ENCODE measurements at places on chromosomes 6 and 20.

- no peak for DNase-seq
Measured at GRCh38 chr20:15711177-15711576, 862.1 kb downstream of the KIF16B start.

- DNase-seq: no peak
Measured at GRCh38 chr20:17655286-17655651, 26.8 kb downstream of the RRBP1 start.

DNA sequence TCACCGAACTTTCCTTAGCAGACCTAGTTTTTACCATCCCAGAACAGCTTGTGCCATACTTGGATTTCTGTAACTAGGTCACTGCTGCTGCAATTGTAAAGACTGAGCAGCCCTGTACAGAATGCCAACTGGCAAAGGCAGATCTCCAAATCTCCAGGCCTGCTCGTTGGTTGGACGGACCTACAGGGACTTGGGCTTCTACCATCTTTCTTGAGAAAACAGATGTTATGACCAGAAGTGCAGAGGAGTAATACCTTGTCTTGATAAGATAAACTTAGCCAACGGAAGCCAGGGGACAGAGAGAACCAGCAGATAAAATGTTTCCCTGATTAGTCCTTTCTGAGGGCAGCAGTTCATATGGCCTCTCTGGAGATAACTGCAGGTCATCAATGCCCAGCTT is 304.1 kb downstream of the RFPL4B start:
- peak; percentile 6 for DNase-seq

DNA sequence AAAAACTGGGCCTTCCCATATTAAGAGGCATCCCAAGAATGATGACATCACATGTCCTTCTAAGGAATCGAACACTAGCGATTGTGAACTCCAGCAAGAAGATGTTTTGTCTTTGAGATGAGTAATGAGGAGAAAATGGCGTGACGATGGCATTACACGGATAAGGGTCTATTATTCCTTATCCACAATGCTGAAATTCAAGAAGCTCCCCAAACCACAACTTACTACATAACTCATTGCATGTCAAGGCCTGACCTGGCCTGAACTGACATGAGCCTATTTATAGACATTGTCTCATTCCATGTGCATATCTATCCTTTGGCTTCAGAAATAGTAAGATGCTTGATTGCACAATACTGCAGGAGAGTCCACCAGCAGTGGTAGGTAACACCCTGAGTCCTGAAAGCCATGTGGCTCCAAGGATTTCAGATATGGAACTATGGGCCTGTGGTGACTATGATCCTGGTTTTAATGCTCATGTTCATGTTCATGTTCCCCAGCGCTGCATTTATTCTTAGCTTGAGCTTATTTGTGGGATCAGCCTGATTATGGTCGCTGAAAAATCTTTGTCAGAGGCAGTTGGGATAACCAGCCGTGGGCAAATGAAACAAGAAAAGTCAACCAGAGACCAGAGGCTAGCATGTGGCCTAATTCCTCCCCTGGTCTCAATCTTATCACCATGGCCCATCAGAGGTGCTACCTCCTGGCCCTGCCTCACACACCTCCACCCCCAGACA is 183.2 kb upstream of the JARID2 start:
- no peak for DNase-seq

GRCh38 chr6:37210313-37210968 is 40.5 kb downstream of the PIM1 start:
- DNase-seq: peak; percentile 77

DNA sequence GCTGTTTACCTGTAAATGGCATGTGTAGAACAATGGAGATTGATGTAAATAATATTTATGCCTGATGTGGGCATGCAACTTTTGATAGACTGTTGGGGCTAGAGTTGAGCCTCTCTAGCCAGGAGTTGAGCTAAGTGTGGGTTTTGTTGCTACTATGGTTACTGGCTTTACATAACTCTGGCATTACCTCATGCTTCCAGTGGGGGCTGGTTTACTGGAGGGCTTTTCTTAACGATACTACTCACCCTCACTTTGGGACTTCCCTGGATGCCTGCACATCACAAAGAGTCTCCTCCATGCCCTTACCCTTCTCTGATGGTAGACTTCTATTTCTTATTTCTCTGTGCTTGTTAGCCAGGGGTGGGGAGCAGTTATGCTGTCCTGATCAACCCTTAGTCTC is 524.6 kb upstream of the CDH4 start:
- no peak for DNase-seq

DNA sequence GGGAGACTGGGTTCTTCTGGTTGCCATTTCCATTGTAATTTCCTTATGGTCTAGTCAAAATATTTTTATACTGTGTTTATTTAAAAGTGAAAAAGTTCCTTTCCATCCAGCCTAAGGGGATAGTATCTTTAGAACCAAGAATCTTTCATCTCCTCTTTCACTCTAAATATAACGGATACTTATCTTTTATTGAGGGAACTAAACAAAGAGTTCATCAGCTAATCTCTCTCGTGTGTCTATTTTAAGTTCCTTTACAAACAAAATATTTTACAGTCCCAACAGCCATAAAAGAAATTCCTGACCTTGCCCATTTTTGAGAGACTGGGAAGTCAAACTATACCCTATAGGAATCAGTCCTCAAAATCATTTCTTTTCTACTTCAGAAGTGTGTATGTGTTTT is 232.7 kb downstream of the NKAIN2 start:
- DNase-seq: no peak

DNA sequence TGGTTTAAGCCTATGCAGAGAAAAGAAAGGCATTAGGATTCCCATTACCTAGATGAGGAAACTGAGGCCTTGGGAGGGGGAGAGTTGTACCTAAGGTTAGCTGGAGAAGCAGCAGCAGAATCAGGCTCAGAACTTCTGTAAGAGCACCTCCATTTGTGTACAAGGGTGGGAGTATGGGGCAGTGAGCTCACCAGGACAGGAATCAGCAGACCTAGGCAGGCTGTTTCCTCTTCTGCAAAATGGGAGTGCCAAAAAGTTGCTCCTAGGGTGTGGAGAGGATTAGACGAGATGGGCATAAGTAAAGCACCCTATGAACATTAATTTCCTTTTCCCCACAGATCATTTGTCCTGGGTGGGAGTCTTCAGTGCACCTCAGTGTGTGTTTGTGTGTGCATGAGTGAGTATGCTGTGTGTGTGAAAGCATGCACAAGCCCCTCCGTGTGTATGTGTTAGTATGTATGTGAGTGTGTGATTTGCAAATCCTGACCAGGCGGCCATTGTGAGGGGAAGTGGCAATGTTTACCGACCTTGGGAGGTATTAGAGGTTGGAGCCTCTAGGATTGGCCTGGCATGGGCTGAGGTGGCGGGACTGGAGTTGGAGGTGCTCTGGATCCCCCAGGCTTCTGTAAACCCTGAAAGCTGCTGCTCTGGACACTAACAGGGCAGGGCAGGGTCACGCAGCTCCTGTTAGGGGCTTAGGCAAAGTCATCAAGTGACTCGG is 78.8 kb downstream of the VEGFA start:
- no peak for DNase-seq

DNA sequence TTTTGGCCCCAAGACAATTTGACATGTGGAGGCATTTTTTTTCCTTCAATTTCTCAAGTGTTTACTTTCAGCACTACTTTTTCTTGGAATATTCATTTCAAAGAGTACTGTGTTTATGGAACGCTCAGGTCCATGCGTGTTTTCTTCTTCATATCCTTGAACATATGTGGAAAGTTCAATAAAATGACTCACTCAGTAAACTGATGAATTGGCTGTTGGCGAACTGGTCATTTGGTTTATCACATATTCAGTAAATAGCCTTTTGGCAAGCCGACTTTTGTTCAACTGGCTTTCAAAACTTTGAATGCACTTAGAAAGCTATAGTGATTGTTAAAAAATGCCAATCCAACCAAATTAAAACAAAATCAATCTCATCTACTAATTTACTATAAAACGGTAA is 964.6 kb upstream of the SLC35B3 start:
- no peak for DNase-seq

GRCh38 chr6:81754906-81755305 is 2.4 kb upstream of the TENT5A start:
- no peak for DNase-seq

- no peak for DNase-seq
Measured at GRCh38 chr6:90401933-90402830, 105.5 kb upstream of the BACH2 start.

DNA sequence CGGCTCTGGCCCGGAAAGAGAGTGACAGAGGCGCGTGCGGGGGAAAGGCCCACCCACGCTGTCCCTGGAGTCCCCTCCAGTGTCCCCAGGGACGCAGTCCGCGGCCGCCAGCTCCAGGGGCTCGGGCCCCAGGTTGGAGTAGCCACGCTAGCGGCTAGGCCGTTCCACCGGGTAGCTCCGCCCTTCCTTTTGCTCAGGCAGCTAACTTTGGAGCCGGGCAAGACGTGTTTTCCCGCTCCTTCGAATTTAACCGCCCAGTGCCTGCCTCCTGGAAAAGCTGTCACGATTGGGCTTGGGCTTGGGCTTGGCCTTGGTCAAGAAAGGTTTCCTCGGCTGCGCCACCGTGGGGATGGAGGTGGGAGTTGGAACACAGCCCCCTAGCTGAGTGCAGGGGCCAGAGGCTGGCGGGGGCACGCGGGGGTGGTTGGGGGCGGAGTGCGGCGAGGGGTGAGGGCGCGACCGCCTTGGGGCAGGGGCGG is 4.7 kb downstream of the LINC00237 start:
- DNase-seq: peak; percentile 83

DNA sequence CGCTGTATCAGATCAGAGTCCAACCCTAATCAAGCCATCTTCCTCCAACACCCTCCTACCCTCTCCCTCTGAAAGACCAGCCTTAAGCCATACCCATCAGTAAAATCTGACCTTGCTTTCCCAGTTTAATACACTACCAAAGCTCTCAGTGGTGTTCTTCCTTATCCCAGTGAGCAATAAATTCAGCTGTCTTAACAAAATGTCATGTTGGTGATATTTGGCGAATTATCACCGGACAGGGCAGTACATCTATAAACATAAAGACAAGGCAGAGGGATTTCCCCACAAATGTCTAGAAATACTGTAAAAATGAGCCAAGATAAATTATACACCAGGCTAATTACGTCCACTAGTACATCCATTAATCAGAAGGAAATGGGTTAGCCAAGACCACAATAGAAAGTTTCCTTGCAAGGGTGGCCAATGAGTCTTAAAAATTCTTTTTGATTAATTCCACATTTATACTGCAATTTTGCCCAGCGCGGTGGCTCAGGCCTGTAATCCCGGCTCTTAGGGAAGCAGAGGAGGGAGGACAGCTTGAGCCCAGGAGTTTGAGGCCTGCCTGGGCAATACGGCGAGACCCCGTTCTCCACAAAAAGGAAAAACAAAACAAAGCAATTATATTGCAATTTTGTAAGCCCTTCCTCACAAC is 905 bp downstream of the RARS2 start:
- peak; percentile 3 for DNase-seq

GRCh38 chr20:33676121-33676520 is 1.9 kb upstream of the NECAB3 start:
- peak; percentile 35 for DNase-seq

GRCh38 chr6:116371120-116371917 is 572 bp downstream of the DSE start:
- DNase-seq: peak; percentile 91

DNA sequence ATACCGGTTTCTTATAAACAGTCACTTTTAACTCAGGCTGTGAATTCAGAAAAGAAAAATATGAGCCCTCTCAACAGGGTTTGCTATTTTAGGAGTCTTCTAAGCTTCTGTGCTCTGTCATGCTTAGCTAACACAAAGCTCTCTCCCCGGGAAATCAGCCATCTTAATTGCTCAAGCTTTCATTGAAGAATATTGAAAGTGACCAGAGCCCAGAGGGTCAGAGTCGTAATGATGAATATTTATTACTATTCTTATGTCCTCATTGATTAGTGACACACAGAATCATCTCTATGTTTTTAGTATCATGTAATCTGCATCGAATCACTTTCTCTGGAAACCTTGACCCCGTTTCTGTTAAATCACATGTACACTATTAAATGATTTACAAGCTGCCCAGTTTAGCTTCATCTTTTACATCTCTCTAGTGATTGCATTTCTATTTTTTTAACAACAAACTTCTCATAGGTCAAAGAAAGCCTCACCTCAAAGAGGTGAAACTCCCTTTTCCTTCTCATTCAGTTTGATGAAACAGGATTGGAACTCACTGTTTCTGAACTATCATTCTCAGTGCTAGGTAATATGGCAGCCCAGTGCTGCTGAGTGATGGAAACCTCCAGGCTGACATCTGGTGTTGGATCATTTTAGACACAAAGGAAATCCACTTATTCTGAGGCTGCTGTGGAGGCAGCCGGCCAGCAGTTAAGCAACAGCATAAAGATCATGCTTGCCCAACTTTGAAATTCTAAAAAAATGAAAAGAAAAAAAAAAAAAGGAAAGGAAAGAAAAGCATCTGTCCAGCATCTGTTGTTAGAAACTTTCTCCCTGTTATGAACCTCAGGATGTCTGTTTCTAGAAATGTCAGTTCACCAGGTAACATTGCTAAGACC is 96.3 kb downstream of the RFPL4B start:
- DNase-seq: peak; percentile 74

GRCh38 chr6:129364037-129364436 is 345.9 kb downstream of the ARHGAP18 start:
- DNase-seq: no peak

GRCh38 chr6:30005482-30005881 is 55.6 kb upstream of the POLR1H start:
- no peak for DNase-seq

DNA sequence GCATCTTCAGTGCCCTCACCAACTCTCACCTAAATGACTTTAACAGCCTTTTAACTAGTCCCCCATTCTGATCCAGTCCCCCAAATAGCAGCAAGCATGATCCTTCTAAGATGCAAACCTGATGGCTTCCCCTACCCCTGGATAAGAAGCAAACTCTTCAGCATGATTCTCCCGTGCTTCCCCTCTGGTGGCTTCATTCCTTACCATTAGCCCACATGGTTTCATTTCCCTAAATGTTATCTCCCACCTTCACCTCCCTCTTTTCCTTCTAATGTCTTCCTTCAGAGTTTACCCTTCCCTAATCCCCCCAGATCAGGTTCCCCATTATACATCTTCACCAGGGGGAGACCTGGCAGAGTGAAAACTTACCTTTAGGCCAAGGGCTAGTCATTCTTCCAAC is 4.0 kb upstream of the RAB5IF start:
- no peak for DNase-seq

GRCh38 chr6:88013554-88013953 is 34.1 kb upstream of the SPACA1 start:
- DNase-seq: no peak

- no peak for DNase-seq
Measured at GRCh38 chr6:22083119-22083518, 213.7 kb downstream of the PRL start.

DNA sequence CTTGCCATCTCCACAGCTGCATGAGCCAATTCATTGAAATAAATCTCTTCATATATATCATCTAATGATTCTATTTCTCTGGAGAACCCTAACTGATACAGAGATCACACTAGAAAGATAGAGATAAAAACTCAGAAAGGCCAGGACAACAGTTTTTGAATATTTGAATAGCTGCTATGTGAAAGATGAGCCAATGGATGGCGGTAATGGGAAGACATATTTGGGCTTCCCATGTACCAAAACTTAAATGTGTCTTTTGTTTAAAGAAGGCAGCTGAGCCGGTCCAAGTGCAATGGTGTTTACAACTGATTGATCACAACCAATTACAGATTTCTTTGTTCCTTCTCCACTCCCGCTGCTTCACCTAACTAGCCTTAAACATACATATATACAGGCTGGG is 35.1 kb downstream of the SGK1 start:
- DNase-seq: no peak

GRCh38 chr6:9581155-9581554 is 833.7 kb downstream of the TFAP2A start:
- DNase-seq: no peak

All from retina (tissue), 1 donor.